Stromal cell of bone marrow (primary cell): ENCODE measurements at places on chromosomes 2 and 18.

DNA sequence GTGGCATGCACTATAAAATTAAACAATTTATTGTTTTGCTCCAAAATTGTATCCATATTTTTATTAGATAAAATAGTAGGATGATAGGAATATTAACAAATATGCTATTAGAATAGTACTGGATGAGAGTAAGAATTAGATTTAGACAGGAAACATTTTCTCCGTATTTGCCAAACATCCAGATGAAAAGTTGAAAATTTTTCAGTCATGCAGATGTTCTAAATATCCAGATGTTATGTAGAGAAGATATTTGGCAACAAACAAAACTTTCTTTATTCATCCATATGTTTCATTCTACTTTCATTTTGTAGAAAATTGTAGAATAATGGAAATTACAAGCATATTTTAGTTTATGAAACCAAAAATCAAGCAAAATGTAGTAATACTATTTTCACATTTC lies 45.2 kb upstream of the NEUROD1 start:
- DNase-seq, result no peak

GRCh38 chr2:165631089-165631488 lies 161.6 kb downstream of the CSRNP3 start:
- DNase-seq, result no peak

- no peak for DNase-seq
Measured at GRCh38 chr2:183542606-183543005, 418.4 kb downstream of the NUP35 start.

GRCh38 chr2:203900253-203900652 lies 32.7 kb downstream of the CTLA4 start:
- DNase-seq, result peak; percentile 36

DNA sequence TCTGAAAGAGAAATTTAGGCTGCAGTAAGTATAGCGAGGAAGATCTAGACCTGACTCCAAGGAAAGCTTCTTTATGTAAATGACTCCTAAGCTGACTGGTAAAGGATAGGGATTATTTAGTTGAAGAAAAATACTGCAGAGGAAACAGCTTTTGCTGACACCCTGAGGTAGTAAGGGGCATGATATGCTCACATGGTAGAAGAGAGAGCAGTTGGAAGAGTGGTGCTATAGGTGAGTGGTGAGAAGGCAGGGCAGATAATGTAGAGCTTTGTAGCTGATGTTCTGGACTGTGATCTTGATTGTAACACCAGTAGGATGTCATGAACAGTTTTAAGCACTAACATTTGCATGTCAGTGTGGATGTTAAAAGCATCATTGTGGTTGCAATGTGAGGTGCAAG lies 639.1 kb upstream of the SLC39A10 start:
- DNase-seq, result no peak

DNA sequence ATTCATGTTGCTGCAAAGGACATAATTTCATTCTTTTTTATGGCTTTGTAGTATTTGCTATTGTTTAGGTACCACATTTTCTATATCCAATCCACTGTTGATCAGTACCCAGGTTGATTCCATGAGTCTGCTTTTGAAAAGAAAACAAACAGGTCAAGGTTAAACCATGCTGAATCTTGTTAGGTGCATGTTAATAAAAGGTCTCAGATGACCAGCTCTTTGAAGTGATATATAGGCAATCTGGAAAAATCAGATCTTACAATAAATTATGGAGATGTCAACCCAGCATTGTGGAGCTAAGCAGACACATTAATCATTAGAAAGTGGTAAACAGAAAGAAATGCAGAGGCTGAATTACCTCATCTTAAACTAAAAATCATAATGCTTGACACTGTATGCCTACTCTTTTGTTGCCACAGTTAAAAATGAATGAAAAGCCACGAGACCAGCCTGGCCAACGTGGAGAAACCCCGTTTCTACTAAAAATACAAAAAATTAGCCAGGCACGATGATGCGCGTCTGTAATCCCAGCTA lies 246.0 kb downstream of the CTNNA2 start:
- DNase-seq, result no peak

- no peak for DNase-seq
Measured at GRCh38 chr2:117723888-117724434, 90.5 kb upstream of the DDX18 start.

DNA sequence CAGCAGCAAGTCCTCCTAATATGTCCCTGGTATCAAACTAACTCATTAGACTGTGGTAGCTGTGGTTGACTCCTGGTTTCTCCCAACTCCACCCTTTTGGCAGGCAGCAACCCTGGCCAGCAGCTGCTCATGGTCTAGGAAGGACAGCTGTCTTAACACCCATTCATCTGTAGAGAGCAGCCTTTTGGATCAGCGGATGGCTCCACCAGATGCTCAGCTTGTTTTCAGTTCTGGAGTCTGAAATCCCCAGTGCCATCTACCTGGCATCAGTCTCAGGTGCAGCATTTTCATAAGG lies 100.5 kb downstream of the SPOPL start:
- DNase-seq, result no peak

- DNase-seq, result no peak
Measured at GRCh38 chr2:78093436-78093835, 571.3 kb upstream of the LRRTM4 start.

- DNase-seq, result no peak
Measured at GRCh38 chr2:72738096-72738495, 87.7 kb downstream of the EXOC6B start.

- DNase-seq, result no peak
Measured at GRCh38 chr18:6851480-6851879, 122.0 kb downstream of the ARHGAP28 start.

DNA sequence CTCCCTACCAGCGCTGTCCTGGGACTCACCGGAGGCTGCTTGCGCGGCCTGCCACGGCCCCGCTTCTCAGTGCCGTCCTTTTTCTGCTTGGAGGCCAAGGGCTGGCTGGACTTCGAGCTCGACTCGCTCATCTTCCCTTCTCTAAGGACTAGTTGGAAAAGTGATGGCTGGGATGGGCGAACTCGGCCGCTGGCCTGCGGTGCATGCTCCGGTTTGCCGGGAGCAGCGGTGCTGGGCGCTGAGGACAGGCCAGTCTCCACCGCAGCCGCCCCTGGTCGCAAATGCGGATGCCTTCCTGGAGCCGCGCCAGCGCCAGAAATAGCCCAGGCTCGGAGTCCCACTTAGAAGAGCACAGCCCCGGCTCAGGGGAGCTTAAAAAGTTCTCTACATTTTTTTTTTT lies 3.1 kb downstream of the C2orf81 start:
- DNase-seq, result no peak

DNA sequence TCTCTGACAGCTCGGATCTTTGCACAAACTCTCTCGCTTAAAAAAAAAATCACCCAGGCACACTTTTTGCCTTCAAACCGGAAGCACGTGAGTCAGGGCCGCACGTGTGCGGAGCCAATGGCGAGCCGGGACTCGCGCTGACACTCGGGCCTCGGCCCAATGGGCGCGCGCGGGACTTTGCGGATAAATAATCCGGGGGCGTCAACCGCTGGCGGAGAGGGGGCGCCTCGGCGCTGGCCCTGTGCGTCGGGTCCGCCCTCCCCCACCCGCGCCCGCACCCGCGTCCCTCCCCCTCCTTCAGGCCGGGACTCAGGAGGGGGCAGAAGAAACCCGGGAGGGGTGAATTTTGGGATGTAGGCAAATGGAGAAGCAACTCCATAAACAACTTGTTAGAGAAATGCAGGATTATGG lies 319 bp upstream of the EN1 start:
- peak; percentile 86 for DNase-seq

GRCh38 chr2:85796046-85796340 lies 42.2 kb downstream of the ATOH8 start:
- no peak for DNase-seq

DNA sequence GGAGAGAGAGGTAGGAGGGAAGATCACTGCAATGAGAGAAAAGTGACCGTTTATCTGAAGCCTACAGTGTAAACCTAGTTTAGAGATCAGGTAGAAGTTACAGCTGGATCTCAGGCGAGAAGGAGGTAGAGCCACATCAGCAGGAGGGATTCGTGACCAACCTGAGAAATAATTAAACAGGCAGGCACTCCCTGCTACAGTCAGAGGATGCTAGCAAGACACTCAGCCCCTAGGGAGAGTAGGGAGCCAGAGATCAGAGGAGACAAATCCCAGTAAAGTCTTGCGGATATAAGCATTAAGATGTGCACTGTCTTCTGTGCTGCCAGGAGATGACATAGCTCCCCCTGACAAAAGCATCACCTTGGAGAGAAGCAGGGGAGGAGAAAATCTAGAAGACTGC lies 629.1 kb upstream of the SLC39A10 start:
- no peak for DNase-seq

DNA sequence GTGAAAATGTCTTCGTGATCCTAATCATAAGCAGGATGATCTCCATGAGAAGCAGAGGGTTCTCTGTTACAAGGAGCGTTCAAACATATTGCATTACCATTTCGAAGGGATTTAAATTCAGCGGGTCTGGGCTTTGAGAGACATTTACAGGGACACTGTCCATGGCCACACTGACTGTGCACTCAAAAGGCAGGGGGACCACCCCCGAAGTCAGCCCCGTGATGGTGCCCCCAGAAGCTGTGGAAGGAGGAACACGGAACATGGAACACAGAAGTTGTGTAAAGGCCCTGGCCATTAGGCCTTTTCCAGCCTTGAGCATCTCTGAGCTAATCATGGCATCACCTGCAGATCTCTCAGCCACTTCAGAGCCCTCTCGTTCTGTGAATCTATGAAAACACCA lies 268.4 kb upstream of the MYT1L start:
- no peak for DNase-seq

- no peak for DNase-seq
Measured at GRCh38 chr2:164859251-164859818, 17.7 kb upstream of the COBLL1 start.

DNA sequence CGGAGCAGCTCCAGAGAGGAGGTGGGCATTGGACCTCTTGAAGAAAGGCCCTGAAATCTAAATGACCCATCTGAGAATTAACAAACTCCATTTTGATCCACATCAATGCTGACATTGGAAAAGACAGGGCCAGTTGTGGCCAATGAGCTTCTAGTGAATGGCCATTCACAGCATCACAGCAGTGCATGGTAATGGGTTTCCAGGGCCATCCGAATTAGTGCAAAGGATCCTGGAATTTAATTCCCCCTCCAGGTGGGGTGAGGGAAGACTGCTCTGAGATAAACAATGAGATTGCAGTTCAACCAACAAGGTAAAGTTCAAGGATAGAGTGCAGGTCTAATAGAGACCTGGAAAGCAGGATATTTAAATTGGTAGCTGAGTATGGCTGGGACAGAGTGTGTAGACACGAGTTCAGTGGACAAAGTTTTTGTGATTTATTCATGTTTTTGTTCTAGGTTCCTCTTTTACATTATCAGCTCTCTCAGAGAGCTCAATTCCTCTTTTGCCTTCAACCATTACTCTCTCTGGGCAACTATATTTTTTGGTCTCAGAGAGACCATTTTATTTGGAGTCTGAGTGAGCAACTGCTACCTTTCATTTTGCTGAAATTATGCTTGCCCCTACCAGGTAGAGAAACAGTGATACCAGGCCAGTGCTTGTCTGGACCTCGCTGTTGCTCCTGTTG lies 5.0 kb downstream of the TACR1 start:
- DNase-seq, result no peak

GRCh38 chr2:144339048-144339447 lies 180.9 kb downstream of the ZEB2 start:
- no peak for DNase-seq

DNA sequence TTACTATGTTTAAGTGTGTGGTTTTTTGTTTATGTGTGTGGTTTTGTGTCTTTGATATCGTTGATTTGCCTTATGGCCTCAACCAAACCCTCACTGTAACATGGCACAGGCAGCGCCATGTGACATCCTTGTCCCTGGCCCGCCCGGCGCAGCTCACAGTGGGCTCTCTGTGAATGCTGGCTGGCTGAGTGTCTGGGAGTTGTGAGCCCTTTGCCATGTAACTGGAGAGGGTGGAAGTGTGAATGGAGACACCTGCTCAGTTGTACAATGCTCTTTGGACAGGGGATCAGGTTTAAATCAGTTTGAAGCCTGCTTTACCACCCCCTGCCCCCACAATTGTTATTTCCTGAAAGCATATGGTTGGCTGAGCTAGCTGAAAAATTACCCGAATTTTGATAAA lies 41.8 kb downstream of the TCF7L1 start:
- DNase-seq, result no peak

- no peak for DNase-seq
Measured at GRCh38 chr2:128717758-128718710, 399.4 kb upstream of the HS6ST1 start.

DNA sequence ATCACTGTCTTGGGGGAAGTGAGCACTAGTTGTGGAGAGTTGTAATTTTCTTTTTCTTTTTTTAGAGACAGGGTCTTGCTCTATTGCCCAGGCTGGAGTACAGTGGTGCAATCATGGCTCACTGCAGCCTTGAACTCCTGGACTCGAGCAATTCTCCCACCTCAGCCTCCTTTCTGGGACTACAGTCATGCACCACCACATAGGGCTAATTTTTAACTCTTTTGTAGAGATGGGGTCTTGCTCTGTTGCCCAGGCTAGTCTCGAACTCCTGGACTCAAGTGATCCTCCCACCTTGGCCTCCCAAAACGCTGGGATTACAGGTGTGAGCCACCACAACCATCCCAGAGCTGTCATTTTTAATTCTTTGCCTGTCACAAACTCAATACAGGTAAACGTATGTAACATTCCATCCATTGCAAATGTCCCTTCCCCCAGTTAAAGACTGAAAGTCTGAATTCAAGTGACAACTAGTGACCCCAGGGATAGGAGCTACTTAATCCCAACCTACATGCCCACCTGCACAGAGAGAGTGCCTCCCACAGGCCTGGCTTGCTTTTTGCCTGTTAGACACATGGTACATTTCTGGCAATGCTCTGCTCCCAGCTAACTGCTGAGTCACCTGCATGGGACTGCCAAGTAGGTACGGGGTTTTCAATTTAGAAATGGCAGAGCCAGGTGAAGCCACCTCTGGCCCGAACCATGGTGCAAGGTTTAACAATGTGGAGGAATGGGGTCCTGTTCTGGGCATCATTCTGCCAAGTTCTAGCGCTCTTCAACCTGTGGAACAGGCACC lies 60.6 kb downstream of the CYB5A start:
- no peak for DNase-seq

DNA sequence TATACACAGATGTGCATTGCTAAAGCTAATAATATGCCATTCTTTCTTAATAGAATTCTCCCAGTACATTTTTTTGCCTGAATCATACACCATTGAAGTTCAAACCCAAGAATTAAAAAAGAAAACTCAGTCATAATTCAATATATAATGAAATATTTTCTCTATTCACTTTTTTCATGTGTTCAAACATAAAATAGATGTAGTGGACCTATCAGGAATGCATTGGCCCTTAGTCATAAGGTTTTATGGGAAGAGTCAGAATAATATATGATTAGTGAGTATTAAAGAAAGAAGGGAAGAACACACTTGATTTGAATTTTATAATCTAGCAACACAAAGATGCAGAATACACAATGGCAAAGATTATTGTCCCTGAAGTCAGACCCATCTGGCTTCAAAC lies 297.0 kb upstream of the COL3A1 start:
- no peak for DNase-seq
